Esophagus muscularis mucosa (tissue), 4 donors: ENCODE measurements at places on chromosomes 2 and 18.

GRCh38 chr2:148577845-148578492 lies 66.6 kb upstream of the EPC2 start:
- no peaks in the 10 kb centered on the region for H3K36me3 ChIP-seq
- no peak for DNase-seq
- H3K4me3 ChIP-seq: no peak overlapping the region
- no peak overlapping the region for H3K27ac ChIP-seq
- H3K27me3 ChIP-seq: no peaks in the 10 kb centered on the region

DNA sequence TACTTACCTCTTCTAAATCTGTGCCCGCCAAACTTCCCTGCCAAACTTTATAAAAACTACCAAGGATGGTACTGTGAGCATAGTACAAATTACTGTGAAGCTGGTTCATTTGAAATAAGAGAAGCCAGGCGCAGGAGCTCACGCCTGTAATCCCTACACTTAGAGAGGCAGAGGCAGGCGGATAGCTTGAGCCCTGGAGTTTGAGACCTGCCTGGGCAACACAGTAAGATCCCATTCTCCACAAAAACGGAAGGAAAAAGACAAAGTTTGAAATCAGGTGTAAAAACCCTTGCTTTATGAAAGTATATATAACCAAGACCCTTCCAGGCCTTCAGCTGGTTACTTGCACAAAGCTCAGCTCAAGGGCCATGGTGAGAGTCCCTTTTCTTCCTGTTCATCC lies 5.9 kb downstream of the AMMECR1L start:
- peaks cover 93% of the 10 kb centered on the region for H3K4me1 ChIP-seq
- no peak overlapping the region for H3K27ac ChIP-seq
- H3K27me3 ChIP-seq: no peaks in the 10 kb centered on the region

DNA sequence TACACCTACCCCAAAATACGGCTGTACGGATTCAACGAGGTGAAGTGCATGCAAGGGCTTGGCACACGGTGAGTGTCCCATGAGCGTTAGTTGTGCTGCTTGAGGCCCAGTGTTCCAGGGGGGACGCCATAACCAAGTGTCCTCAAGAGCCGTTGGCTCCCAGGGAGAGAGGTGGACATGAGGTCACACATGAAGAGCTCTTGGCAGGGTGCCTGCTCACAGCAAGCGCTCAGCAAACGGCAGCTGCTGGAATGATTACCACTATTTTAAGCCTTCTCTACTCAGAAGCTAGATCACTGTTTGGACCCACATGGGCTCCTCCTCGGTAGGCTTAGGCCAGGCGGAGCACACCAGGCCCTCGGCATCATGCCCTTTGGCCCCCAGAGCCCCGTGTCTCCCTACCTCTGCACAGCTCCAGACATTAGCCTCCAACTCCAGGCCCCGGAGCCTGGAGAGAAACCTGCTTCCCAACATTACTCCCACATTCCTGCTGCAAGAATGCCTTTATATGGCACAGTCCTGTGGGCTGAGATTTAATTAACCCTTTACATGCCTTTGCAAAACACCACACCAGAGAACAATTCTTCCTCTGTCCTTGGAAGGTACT lies 68.4 kb upstream of the PPP1CB start:
- peak overlapping the region; percentile 83 for H3K27ac ChIP-seq
- peaks cover 63% of the 10 kb centered on the region for H3K4me1 ChIP-seq
- H3K4me3 ChIP-seq: peak overlapping the region; percentile 15
- DNase-seq: no peak

DNA sequence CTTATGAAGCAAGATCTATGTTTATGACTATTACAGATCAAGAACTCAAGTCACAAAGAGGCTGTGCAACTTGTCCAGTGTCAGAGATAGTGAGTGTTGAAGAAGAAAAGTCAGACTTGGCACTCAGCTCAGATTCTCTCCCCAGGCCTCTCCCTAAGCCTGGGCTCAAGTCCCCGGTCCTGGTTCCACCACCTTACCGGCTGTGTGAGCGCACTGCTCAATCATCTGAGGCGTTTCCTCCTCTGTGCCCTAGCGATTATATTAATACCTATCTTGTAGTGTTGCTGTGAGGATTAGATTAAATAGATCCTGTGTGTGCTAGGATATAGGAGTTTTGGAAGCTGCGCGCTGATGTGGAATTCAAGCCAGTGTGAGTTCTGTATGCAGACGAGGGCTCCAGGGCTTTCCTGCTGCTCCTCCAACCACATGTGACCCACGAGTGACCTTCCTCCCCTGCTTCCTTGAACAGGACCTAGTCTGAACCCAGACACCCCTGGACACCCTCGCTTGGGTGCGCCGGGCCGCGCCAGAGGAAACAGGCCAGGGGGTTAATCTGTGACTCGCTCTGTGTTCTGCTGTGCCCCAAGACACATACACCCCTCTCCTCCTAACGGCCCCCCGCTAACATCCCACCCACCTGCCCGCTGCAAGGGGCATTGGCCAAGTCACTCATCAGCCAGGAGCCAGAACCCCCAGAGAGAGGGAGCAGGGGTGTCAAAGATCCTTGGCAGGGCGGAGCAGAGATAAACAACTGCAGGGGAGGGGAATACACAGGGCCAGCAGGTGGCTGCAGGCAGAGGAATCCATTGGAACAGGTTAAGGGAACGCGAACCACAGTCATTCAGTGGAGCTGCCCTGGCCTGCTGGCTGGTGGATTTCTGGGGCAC lies 38.3 kb downstream of the TNS1 start:
- H3K4me3 ChIP-seq: peak overlapping the region; percentile 1
- peaks cover 57% of the 10 kb centered on the region for H3K4me1 ChIP-seq
- no peak for DNase-seq

GRCh38 chr2:23378496-23378895 lies 6.5 kb upstream of the KLHL29 start:
- DNase-seq: no peak
- no peak overlapping the region for H3K4me3 ChIP-seq
- H3K27ac ChIP-seq: no peak overlapping the region
- no peaks in the 10 kb centered on the region for H3K27me3 ChIP-seq
- no peaks in the 10 kb centered on the region for H3K36me3 ChIP-seq

DNA sequence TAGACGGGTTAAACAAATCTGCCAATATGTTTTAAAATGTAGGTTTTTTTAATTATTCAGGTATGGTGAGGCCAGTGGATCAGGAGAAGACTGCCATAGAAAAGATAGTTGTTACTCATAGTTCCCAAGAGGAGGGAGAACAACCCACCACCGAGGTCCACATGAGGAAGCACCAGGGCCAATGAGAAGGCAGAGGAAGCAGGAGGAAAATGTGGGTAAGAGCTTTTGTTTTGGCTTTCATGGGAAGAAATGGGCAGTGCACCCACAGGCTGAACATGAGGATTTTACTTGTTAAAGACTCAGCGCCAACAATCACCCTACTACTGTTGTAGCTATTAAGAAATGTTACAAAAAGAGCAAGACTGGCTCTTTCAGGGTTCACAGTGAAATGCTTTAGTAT lies 191.8 kb upstream of the HNMT start:
- H3K27ac ChIP-seq: no peak overlapping the region
- no peak overlapping the region for H3K4me3 ChIP-seq
- no peaks in the 10 kb centered on the region for H3K27me3 ChIP-seq
- H3K36me3 ChIP-seq: no peaks in the 10 kb centered on the region
- H3K4me1 ChIP-seq: no peaks in the 10 kb centered on the region

DNA sequence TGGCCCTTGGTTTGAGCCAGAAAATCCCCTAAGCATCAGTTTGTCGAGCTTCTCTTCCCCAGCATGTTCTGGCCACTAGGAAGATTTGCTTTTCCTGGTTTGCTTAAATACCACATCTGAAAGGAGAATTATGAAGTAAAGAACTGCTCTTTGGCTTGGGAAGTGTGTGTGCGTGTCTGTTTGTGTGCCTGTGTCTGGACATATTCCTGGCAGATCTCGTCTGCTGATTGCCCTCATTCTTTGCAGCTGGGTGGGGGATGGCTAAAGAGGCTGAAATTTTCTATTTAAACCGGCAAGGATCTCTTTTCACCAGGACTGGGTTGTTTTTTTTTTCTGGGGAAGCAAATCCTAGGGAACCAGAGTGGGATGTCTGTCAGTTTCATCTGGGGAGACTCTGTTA lies 57.3 kb upstream of the MBOAT2 start:
- H3K36me3 ChIP-seq: no peaks in the 10 kb centered on the region
- no peak overlapping the region for H3K27ac ChIP-seq
- no peak for DNase-seq
- H3K4me3 ChIP-seq: no peak overlapping the region

- no peaks in the 10 kb centered on the region for H3K36me3 ChIP-seq
- H3K27me3 ChIP-seq: peaks cover 50% of the 10 kb centered on the region
- H3K27ac ChIP-seq: no peak overlapping the region
- H3K4me3 ChIP-seq: peak overlapping the region; percentile 41
- peak; percentile 70 for DNase-seq
- H3K4me1 ChIP-seq: peaks cover 27% of the 10 kb centered on the region
Measured at GRCh38 chr18:72868585-72869225, 918 bp upstream of the NETO1 start.
